Hindlimb muscle (tissue), 1 donor: ENCODE measurements at places on chromosomes 3 and 15. TPM values are rescaled to one million over a fixed set of nuclear protein-coding genes. Genes with fewer than 3 reads are reported as not detected.

GRCh38 chr3:143084856-143085731 is 34.5 kb upstream of the CHST2 start:
- no peak for DNase-seq

- DNase-seq = no peak
Observed at GRCh38 chr3:131717493-131717892, 214.7 kb upstream of the MRPL3 start.

- DNase-seq = no peak
Observed at GRCh38 chr3:169052465-169053302, 610.8 kb downstream of the MECOM start.

- no peak for DNase-seq
Observed at GRCh38 chr3:122168044-122168443, 15.4 kb upstream of the CASR start.

GRCh38 chr15:26887926-26888666 is 21.2 kb downstream of the GABRA5 start:
- no peak for DNase-seq

DNA sequence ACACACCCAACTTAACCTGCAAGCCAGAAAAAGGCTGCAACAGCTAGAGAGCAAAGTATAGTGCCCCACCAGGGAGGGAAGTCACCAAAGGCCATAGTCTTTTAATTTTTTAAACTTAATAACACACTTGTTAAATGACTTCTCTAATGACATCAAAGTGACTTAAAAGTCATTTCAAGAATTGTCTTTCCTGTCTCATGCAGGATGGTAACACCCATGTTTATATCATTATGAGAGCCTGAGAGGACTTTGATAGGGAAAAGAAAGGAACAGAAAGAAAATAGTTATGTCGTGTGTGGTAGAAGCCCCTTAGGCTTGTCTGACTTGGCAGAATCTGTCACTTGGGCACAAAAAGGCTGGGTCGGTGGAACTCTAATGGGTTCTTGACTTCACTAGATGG is 57.9 kb upstream of the C2CD4B start:
- no peak for DNase-seq

- DNase-seq = no peak
Observed at GRCh38 chr15:88428805-88429605, 38.2 kb downstream of the MRPL46 start.

DNA sequence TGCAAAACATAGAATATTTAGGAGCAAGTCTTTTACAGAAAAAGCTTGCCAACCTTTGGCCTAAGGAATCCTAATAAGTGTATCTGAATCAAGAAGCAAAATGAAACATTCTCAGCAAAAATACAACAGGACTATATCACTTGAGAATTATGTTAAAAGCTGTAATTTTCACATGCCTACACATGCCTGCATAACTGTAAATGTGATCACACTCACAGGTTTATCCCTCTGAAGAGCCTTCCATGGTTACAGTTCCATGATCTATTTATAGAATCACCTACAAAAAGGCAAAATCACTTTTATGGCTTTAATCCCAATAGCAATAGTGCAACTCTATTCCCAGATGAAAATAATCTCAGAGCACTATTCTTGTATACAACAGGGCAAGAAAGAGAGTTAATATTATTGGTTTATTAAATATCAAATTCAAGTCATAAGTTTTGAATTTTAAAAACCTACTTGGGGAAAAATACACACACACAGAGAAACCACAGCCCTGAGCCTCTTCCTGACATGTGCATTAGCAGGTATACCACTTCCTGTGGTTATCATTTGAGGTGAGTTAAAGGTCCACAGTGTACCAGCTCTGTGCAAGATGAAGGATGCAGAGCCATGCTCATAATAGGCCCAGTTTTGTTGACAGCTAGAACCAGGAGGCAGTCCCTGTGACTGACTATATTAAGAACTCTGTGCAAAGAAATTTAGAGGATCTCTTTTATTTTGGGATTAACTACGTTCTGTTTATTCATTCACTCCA is 252.5 kb upstream of the TGFBR2 start:
- no peak for DNase-seq

- no peak for DNase-seq
Observed at GRCh38 chr3:178915365-178915764, 156.2 kb downstream of the ZMAT3 start.

- no peak for DNase-seq
Observed at GRCh38 chr3:15221574-15222217, 15.7 kb downstream of the CAPN7 start.

DNA sequence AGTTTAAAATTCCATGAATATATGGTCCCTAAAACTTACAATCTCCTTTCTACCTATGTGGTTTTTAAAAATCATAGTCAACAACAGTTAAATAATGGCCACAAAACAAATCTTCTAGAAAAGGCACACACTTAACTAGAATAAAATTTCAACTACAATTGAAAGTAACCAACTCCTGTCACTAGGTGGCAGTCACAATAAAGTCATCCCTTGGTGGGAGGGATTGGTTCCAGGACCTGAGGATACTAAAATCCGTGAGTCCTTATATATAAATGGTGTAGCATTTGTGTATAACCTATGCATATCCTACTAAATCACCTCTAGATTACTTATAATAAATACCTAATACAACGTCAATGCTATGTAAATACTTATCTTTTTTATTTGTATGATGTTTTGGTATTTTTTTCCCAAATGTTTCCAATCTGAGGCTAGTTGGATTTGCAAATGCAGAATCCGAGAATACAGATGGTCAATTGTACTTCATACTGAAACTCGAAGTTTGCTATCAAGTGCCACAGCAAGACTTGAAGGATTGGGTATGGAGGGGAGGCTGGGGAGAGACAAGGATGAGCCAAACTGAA is 172.6 kb downstream of the FMN1 start:
- DNase-seq = peak; percentile 63

- DNase-seq = no peak
Observed at GRCh38 chr3:114421204-114421603, 127.4 kb downstream of the TIGIT start.

Gene SCAANT1
- polyA plus RNA-seq = 1.1 TPM
